ENCODE measurements at places on chromosomes 16 and 17.

GRCh38 chr16:53091466-53092211 lies 36.8 kb downstream of the CHD9 start:
- peak; percentile 30 for DNase-seq

GRCh38 chr17:71613996-71614395 lies 506.8 kb upstream of the SOX9 start:
- no peak for DNase-seq

DNA sequence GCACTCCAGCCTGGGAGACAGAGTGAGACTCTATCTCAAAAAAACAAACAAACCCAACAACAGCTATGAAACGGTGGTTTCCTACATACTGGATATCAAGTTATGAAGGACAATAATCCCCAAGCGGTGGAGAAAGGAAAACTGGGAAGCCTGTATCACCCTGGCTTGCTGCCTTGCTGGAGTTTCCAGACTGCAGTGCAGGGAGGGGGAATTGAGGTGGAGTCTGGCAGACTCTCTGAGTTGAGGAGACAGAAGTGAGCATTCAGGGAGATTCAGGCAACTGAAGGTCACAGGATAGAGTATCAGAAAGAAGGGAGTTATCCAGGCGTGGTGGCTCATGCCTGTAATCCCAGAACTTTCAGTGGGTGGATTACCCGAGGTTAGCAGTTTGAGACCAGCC lies 11.9 kb downstream of the QRICH2 start:
- no peak for DNase-seq

GRCh38 chr16:86956437-86956836 lies 360.8 kb downstream of the C16orf95 start:
- no peak for DNase-seq

DNA sequence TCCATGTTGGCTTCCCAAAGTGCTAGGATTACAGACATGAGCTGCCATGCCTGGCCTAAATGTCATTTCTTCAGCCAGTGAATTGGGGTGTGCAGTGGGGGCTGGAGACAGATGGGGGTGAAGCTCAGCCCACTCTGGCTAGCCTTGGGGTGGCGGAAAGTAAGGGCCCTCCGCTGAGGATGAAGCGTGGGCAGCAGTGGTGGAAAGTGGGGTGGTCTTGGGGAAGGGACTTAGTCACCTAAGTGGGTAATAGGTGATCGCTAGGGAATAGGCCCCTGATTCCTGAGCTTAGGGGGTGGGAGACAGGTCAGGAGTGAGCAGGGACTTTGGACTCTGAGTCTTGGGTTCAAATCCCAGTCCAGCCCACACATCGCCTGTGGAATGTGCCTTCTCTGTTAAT lies 2.2 kb downstream of the LLGL1 start:
- DNase-seq: no peak

- no peak for DNase-seq
These were observed 31.4 kb upstream of the CDC42EP4 start for GRCh38 chr17:73343168-73343634.

- no peak for DNase-seq
These were observed 20.5 kb downstream of the MYLK3 start for GRCh38 chr16:46727630-46728029.

- DNase-seq: peak; percentile 67
These were observed 24.0 kb downstream of the TRPV2 start for GRCh38 chr17:16439303-16439791.

GRCh38 chr17:42692489-42692888 lies 10.2 kb downstream of the CNTNAP1 start:
- DNase-seq: no peak

DNA sequence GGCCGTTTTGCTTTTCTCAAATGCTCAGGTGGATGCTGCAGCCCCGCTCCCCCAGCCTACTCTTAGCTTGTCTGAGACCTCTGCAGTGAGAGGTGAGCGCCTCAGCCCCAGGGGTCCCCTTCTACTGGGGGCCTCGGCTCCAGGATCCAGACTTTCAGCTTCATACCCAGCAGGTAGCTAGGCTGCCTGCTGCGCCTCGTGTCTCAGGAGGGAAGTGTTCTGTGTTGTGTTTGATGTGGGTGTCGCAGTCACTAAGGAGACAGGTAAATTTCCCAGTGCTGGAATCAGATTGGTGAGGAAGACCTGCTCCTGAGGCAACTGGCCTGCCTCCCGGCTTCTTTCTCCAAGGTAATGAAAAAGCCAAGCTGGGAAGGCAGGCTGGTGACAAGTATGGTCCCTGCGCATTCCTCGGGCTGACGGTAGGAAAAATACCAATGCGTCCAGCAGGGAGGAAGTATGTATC lies 604.0 kb upstream of the SALL1 start:
- DNase-seq: no peak

DNA sequence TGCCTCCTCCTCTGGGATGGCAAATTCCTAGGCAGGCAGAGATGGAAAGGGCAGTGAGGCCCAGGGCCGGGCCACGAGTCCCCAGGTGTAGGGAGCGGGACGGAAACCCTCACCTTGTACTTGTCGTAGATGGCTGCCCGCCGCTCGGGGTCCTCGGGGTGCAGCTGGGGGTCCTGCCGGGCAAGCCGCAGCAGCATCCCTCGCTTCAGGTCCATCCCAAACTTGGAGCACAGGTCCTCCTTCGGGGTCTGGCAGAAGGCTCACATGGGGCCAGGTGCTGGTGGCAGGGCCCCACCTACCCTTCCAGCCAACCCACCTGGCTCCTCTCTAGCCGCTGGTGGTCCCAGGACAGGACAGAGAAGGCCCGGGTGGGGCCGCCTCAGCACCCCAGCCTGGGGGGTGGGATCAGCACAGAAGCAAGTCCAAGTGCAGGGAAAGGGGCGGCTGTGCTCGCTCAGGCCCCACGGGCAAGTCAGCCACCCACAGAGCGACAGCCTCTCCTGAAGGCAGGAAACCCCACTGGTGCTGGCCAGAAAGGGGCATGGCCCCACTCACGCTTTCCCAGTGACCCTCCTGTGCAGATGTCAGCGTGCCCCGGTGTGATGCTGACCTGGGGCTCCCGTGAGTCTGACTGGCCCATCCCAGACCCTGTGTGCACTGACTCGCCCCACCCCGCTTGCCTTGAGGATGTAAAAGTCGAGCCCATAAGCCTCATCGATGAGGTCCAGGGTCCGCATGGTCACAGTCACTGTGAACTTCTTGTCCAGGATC lies 1.8 kb downstream of the MRPL28 start:
- no peak for DNase-seq

GRCh38 chr16:72066747-72067146 lies 3.7 kb downstream of the HPR start:
- DNase-seq: no peak

DNA sequence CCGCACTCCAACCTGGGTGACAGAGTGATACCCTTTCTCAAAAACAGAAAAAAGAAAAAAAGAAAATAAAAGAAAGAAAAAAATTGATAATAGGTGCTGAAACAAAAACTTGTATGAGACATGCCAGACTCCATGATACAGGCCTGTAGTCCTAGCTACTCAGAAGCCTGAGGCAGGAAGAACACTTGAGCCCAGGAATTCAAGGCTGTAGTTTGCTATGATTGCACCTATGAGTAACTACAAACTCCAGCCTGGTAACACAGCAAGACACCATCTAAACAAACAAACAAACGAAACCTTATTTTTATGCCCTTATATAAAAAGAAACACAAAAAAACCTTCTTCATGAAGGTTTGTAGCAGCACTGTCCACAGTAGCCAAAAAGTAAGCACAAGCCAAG lies 5.0 kb upstream of the CMTM4 start:
- DNase-seq: no peak

DNA sequence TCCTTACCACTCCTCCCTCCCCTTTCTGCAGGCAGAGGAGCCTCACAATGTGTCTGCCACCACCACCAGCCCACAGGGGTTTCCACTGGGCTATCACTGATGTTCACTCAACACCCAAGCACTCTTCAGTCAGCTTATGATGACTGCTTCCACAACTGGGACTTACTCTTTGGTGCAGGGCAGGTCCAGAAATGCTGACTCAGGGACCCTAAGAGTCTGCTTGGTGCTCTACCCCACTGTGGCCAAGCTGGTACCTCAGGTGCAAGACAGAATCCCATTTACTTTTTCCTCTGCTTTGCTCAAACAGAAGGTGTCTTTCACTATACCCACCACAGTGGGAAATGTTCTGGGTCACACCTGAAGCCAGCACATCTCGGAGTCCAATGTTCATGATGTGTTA lies 40.1 kb downstream of the ZNF267 start:
- no peak for DNase-seq

GRCh38 chr17:5600041-5600440 lies 15.7 kb upstream of the NLRP1 start:
- no peak for DNase-seq

DNA sequence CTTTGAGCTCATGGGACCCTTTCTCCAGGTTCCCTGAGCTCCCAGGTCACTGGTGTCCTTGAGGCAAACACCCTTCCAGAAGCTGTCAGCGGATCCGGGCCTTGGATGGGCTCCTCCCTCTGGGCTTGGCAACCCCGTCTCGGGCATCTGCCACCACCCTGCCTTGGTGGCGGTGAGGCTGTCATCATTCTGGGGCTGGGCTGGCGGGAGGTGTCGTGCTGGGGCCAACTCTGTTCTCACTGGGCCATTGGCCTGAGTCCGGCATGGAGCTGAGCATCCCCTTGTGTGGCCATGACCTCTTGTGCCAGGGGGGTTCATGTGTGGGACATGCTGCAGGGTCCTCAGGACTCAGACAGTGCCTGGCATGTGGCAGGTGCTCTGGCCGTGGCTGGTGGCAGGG lies 197.6 kb downstream of the LAT start:
- DNase-seq: no peak

DNA sequence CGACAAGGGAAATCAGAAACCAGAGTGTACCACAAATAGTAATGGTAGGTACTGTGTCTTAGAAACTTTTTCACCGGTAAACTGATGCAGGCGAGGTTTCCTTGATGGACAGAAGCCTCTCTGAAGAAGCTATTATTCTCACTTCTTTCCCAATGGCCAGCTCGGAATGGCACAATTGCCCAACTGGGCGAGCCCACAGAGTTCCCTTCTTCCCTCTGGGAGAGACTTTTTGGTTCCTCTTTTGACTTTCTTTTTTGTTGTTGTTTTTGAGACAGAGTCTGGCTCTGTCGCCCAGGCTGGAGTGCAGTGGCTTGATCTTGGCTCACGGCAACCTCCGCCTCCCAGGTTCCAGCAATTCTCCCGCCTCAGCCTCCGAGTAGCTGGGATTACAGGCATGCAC lies 16.9 kb downstream of the SLC43A2 start:
- no peak for DNase-seq

GRCh38 chr16:88352261-88353200 lies 30.2 kb upstream of the ZNF469 start:
- DNase-seq: no peak

- no peak for DNase-seq
These were observed 49.4 kb downstream of the MYH10 start for GRCh38 chr17:8580952-8581658.

DNA sequence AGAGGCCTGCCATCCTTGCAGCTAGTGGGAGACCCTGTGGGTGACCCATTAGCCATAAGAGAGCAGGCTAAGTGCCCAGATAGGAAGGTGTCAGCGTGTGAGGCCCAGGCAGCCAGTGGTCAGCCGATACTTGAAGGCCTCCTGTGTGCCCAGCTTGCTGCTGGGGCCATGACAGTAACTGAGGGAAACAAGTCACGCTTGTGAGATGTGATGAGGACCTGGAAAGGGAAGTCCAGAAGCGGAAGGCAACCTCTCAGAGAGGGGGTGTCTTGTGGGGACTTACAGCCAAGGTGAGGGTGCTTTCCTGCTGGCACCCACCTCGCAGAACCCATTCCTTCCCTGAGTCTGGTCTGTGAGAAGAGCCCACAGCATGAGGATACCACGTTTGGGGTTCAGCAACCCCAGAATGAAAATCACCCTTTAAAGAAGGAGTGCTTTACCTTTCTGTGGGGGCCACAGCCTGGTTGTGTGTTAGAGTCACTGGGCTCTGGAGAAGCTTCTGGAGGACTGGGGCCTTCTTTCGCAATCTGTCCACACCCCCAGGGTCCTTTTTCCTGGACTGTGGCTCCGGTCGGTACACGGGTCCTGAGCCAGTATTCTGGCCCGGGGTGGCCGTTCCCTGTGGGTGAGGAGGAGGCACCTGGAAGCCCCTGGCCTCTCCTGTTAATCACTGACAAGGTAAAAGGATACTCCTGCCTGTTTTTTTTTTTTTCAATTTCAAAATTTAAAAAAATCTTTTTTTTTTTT lies 53.9 kb downstream of the PLCG2 start:
- no peak for DNase-seq

- no peak for DNase-seq
These were observed 96.6 kb downstream of the METRNL start for GRCh38 chr17:83175822-83176622.

GRCh38 chr16:50989047-50989446 lies 162.0 kb downstream of the SALL1 start:
- DNase-seq: no peak

DNA sequence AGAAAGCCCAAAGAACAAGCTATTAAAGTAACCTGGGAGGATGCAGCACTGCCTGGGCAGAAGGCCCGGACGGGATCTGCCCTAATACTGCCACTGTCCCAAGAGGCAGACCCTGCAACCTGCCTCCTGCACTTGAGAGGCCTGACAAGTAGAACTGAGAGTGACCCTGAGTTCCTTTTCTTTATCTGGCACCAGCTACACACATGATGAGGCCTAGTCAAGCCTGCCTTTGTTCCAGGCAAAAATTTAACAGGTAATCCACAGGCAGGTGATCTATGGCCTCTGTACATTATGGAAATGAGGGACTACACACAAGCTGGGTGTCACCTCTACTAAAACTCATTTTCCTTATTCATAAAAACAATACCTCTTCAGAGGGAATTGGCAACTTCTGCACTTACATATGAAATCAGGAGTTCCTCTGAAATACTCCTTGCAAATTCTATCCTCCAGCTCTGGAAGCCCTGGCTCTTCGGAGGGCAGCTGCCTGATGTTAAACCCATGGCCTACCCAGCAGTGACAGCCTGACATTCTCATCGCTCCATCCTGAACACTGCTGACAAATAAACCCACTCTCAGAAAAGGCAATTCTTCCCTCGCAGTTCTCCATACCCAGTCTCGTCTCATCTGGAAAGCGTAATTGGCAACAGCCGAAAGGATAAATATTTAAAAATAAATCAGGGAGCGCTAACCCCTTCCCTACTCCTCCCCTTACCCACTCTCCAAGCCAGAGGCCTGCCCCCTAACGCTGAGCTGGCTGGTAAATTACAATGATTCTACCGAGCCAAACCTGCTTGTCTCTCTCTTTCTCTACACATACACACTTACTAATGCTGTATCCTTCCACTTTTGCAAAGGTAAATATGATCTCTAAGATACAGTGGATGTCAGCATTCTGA lies 2.5 kb upstream of the ZFHX3 start:
- DNase-seq: no peak

GRCh38 chr17:16033729-16034349 lies 34.2 kb downstream of the TTC19 start:
- DNase-seq: no peak

GRCh38 chr16:79253100-79253631 lies 347.4 kb downstream of the MAF start:
- DNase-seq: no peak
